ENCODE measurements at places on chromosomes 16 and 17.

GRCh38 chr16:23298290-23298915 lies 3.7 kb upstream of the SCNN1B start:
- DNase-seq, result no peak

DNA sequence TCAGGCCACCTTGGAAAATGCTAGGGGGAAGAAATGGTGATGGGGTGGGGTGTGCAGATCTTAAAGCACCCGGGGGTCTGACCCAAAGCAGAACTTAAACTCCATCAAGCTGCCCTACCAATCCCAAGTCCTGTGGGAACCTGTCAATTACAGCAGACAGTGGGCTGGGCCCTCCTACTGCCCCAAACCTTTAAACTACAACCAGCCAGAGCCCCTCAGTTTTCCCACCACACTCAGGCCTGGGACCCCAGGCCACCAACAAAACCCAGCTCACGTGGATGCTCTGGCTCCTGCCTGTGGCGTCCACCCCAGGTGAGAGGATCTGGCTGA lies 2.7 kb downstream of the MYO18A start:
- DNase-seq, result no peak

GRCh38 chr16:56628486-56629350 lies 3.1 kb downstream of the MT1E start:
- no peak for DNase-seq

DNA sequence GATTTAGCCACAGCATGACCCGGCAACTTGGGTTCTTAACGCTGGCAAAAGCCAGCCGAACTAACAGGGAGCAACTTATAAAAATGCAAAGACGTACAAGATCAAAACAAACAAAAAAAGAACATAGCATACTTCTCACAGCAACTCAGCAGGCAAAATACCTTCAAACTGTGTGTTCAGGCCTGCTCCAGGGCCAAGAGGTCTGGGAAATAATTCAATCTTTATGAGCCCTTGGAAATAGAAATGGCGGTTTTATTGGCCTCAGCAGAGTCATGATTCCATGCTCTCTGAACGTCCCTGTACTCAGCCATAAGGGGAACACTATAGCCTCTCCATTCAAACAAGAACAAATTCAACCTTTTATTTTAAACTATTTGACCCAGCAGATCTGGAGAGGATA lies 101.3 kb upstream of the C17orf78 start:
- DNase-seq, result no peak

GRCh38 chr17:81667754-81668153 lies 1.2 kb downstream of the CCDC137 start:
- DNase-seq, result no peak

DNA sequence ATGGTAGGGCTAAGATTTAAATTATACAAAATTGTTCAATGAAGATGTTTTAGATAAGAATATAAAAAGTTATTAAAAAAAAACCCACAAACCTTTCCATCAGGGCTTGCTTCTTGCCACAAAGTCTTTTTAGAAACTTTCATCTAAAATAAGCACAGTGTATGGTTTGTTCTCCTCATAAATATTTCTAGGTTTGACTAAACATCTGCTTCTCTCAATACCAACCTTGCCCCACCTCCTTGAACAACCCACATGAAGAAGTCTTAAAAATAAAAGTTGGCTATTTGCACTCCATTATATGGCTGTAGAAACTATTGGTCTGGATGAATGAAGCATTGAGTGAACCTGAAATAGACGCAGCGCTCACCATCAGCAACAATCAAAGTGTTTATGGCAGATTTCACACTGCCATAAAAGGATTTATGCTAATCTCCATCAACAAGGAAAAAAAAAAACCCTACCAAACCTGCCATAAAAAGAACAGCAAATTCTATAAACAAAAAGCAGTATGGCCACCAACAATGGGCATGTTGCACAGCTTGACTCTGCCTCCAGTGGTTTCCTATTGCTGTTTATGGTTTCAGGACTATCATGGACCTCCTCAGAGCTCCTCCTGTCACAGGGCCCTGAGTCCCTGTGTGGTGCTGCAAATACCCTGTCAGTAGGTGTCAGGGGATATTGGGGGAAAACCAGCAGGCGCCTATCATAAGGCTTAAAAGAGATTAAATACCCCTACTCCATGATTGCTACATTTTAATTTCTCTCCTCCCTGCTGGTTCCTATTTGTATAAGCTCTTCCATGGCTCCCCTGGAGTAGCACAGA lies 37.6 kb downstream of the SNX11 start:
- no peak for DNase-seq

DNA sequence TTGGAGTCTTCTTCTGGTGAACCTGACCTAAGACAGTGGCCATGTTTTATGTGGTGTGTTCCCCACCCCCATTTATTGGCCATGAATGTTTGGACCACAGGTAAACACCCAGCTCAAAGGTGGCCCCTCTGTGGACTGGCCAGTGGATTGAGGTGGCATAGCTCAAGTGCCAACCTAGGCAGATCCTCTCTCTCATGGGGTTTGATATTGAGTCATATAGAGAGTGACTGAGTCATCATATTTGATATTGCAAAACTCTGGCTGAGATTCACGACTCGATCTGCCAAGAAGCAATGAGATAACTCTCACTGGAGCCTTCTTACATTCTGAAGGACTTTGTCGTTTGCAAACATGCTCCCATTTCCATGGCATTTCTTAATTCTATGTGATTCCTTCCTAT lies 10.5 kb upstream of the TEKT3 start:
- no peak for DNase-seq

GRCh38 chr16:6018848-6019489 lies 921.4 kb upstream of the EEF2KMT start:
- no peak for DNase-seq

GRCh38 chr17:36203335-36203734 lies 6.8 kb upstream of the CCL3L1 start:
- DNase-seq, result no peak

- DNase-seq, result no peak
These were observed 45.0 kb downstream of the SLC7A5 start for GRCh38 chr16:87824016-87824990.

DNA sequence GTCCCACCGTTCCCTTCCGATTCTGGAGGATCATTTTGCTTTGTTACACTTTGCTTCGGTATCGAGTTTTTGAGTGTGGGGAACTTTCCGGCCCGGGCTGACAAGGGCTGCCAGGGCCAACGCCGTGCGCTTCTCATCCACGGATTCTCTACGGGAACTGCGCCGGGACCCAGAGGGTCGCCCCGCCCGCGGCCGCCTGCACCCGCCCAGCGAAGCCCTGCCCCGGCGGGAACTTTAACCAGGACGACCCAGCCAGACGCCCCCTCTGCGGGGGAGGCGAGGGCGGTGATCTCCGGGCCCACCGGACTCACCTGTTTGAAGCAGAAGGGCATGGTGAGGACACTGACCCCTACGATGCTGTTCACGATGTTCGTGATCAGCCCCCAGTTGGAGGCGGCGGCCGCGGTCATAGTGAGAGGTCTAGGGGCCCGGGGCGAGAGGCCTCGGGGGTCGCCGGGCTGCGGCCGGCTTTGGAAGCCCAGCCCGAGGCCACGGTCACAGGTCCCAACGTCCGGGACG lies 536 bp downstream of the SLC38A10 start:
- no peak for DNase-seq

DNA sequence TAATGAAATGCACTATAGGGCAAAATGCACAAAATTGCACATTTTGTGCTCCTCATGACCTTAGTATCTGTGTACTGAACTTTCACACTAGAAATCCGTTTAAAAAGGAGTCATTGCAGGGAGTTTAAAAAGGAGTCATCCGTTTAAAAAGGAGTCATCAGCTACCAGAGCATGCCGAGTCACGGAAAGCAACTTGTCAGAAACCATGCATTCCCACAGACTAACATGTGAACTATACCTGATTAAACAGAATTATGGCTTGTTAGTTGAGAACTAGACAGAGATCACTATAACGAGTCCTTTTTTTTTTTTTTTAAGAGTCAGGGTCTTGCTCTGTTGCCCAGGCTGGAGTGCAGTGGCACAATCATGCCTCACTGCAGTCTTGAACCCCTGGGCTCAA lies 35.9 kb downstream of the SLC6A4 start:
- DNase-seq, result no peak

Measured in activated CD4-positive, alpha-beta T cell treated with anti-CD3 and anti-CD28 coated beads for 4 hours (primary cell).